ENCODE measurements at places on chromosomes 6 and 20.

DNA sequence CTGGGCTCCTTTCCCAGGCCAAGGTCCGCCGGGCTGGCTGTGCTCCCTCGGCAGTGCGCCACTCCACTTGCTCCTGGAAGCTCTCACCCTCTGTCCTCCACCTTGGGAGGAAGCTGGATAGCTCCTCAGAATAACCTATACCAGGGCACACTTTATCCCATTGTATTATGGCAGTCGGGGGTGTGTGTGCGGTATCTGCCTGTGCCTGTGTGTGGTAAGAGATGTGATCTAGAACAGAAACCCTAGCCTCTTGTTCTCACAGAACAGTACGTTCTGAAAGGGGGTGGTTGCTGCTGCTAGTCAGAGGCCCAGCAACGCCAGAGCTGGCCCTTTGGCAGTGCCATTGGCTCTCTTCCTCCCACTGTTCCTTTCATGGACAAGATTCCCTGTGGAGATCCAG is 168.4 kb downstream of the TBXT start:
- DNase-seq = no peak

DNA sequence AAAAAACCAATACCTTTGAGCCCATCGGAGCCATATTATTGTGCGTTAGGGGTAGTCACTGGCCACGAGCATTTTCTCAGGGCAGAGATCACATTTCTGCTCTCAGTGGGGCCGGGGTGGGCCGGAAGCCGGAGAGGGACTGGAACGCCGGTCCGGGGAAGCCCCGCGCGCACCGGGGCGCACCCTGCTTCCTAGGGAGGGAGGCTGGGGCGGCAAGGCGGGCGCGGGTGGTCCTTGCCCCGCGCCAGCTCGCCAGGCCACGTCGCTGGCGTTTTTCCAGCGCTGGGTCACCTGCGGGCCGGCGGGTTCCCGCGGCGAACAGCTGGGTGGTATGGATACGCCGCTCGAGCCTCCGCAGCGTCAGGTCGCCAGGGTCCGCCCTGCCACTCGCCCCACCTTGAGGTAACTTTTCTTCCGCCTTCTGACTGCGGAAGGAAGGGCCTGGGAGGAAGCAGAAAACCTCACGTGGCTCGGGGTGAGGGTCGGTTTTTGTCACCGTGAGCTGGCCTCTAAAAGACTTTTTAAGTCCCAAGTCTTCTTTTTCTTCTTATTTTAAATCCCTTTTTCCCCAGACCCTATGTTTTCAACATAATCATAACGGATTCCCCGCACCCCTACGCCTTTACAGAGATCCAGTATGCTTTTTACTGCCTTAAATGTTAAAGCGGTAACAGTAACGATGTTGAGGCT is 2.7 kb upstream of the EEF1A1 start:
- peak; percentile 53 for DNase-seq

- no peak for DNase-seq
These were observed 74.6 kb downstream of the MAP3K5 start for GRCh38 chr6:136717716-136717990.

DNA sequence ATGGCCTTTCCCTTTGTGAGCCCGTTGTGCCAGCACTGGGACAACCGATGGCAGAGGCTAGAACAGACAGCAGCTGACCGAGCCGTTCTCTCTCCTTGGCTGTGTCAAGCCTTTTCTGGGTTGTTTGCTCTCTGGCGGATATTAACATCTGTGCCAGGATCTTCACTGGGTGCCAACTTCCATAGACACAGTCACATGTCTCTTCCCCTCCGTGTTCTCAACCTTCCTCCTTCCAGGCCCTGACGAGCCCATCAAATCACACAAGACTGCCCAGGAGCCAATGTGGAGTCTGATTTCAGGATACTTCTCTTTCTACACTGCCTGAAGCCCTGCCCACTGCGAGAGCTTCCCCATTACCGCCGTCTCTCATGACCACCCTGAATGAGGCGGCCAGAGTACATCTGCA is 111.0 kb upstream of the RALGAPA2 start:
- DNase-seq = no peak

DNA sequence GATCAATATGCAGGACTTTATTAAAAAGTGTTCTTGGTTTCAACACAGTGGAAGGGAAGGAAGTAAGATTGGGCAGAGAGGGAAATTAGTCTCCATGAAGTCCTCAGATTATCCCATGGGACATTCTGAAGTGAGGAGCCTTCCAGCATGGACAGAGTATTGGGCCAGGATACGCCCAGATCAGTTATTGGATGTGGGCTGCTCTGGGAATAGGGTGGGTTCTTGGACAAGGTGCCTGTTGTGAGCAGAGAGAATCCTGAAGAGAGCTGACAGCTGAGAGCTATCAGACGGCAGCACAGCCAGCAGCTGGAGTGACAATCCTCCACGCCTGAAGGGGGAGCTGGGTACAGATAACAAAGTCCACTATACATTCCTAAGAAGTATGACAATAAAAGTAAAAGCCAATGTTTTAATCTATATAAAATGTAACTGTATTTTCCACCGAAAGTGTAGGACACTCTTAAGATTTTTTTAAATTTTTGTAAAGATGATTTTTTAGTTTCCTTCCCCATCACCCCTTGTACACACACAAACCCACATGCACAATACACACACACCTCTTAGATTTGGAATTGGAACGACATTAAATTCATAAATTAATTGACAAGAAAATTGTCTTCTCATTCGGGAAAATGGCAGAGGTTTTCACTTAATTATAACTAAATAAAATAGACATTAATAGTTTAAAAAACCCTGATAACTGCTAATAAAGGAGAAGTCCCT is 107.8 kb downstream of the FBXO5 start:
- no peak for DNase-seq

DNA sequence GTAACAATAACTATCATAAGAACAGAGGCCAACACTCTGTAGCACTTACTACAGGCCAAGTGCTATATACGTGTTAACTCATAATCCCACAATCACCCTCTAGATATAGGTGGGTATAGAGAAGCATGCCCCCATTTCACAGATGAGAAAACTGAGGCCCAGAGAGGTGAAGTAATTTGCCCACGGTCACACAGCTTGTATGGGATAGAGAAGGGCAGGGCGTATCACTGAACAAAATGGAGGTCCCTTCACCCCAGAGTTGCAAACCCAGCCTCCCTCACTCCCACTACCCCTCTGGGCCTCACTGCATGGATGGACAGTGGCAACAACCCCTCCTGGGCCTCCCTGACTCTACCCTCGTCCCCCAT is 31.8 kb upstream of the PTGIS start:
- DNase-seq = no peak

DNA sequence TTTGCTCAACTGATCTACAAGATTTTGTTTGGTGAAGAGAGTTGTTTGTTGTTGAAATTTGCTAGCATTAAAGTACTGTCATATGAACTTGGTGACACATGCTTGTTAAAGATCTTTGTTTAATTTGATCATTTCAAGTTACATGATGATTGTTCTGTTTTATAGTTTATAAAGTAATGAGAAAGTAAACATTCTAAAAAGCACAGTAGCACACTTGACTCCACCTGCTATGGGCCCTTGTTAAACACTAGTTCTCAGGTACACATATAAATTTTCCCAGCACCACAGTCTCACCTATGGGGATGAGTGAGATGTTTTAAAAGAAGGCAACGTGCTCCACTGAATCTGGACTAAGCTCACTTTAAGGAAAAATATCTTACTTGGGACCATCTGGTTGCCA is 14.1 kb downstream of the MCHR2 start:
- DNase-seq = no peak

DNA sequence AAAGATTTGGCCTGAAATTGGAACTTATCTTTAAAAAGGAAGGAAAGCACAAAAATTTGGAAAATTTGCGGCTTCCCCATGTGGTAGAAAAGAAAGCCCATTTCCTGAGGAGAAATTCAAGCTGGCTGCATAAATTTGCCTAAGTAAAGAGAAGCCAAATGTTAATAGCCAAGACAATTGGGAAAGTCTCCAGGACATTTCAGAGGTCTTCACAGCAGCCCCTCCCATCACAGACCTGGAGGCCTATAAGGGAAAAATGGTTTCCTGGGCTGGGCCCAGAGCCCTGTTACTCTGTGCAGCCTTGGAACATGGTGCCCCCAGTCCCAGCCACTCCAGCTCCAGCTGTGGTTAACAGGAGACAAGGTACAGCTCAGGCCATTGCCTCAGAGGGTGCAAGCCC is 736.5 kb downstream of the HACE1 start:
- no peak for DNase-seq

DNA sequence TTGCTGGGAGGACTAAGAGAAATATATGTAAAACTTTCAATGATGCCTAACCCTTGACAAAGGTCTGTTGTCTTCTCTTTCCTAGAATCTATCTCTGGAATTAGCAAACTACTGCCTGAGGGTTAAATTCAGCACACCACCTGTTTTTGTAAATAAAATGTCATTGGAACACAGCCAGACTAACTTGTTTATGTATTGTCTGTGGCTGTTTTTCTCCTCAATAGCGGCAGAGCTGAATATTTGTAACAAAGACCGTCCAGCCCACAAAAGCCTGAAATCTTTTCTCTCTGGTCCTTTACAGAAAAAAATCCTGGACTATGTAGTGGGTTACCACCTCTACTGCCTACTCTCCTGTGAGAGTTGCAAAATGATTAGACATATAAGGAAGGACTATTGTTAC is 33.3 kb upstream of the SYNDIG1 start:
- DNase-seq = no peak

GRCh38 chr20:43508604-43509040 is 1.1 kb downstream of the L3MBTL1 start:
- peak; percentile 27 for DNase-seq

DNA sequence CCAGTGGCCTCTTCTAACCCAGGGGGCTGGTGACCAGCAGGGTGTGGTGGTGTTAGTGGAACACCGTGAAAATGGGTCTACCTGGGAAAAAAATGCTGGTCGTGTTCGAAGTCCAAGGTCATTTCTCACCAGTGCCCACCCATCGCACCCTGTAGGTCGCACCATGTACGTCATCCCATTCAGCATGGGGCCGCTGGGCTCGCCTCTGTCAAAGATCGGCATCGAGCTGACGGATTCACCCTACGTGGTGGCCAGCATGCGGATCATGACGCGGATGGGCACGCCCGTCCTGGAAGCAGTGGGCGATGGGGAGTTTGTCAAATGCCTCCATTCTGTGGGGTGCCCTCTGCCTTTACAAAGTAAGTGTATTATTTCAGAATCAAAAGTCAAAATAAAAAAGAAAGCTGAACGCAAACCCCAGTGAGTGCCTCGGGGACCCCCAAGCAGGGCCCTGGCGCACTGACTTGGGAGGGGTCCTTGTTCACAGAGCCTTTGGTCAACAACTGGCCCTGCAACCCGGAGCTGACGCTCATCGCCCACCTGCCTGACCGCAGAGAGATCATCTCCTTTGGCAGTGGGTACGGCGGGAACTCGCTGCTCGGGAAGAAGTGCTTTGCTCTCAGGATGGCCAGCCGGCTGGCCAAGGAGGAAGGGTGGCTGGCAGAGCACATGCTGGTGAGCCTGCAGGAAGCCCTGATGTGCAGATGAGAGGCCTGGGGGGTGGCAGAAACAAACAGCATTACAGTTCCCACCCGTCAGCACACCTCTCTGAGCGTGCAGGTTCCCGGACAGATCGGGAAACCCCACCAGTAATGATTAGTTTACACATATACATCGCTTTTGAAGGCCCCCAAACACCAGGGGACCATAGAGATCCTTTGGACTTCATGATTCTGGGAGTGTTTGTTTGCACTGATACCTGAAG is 1.9 kb downstream of the PCK1 start:
- no peak for DNase-seq

- peak; percentile 85 for DNase-seq
These were observed 83.5 kb downstream of the ZMYND8 start for GRCh38 chr20:47272893-47273590.

- no peak for DNase-seq
These were observed 17.3 kb downstream of the SMAP1 start for GRCh38 chr6:70684794-70685493.

GRCh38 chr6:96582436-96582835 is 19.5 kb downstream of the FHL5 start:
- DNase-seq = no peak

- no peak for DNase-seq
These were observed 2.9 kb downstream of the PKIG start for GRCh38 chr20:44585057-44585963.

GRCh38 chr20:36063916-36064657 is 90.5 kb upstream of the EPB41L1 start:
- DNase-seq = no peak

- no peak for DNase-seq
These were observed 10.3 kb downstream of the ARHGAP18 start for GRCh38 chr6:129699659-129700058.

DNA sequence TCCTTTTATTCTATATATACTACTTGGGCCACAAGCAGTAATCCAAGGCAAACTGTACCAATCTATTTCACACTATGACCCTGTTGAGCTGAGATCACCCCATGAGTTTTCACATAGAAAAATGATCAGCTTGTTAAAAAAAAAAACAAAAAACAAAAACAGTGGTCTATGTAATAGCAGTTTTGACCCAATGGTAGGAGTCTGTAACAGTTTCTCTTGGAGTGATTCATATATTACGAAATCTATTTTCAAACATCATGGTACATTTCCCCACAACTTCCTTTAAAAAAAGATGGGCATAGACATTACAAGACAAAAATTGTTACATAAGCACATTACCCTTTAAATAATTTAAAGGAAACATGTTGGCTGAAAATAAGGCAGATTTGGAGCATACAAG is 78.1 kb downstream of the PRSS35 start:
- DNase-seq = peak; percentile 6

DNA sequence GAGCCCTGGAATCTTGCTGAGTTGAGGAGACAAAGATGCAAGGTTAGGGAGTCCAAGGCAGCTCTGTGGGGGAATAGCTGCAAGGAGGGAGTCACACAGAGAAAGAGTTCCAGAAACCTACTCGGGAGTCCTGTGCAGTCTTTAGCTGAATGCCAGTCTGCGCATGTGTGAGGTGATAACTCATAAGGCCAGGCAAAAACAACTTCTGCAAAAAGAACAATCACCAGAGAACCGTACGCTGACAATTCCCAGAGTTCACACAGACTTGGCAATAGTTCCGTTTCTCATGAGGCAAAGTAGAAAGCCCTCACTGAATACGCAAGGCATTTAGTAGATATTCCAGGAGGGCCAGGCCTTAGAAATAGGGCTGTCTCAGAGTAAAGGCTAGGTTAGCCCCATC is 135.2 kb upstream of the TAB2 start:
- DNase-seq = no peak

GRCh38 chr6:90204327-90205056 is 92.2 kb downstream of the BACH2 start:
- peak; percentile 28 for DNase-seq

GRCh38 chr20:46010491-46011391 is 2.0 kb downstream of the MMP9 start:
- no peak for DNase-seq

Measured in ELR (cell line).